NT2/D1 (cell line): ENCODE measurements at places on chromosomes 16 and 17.

DNA sequence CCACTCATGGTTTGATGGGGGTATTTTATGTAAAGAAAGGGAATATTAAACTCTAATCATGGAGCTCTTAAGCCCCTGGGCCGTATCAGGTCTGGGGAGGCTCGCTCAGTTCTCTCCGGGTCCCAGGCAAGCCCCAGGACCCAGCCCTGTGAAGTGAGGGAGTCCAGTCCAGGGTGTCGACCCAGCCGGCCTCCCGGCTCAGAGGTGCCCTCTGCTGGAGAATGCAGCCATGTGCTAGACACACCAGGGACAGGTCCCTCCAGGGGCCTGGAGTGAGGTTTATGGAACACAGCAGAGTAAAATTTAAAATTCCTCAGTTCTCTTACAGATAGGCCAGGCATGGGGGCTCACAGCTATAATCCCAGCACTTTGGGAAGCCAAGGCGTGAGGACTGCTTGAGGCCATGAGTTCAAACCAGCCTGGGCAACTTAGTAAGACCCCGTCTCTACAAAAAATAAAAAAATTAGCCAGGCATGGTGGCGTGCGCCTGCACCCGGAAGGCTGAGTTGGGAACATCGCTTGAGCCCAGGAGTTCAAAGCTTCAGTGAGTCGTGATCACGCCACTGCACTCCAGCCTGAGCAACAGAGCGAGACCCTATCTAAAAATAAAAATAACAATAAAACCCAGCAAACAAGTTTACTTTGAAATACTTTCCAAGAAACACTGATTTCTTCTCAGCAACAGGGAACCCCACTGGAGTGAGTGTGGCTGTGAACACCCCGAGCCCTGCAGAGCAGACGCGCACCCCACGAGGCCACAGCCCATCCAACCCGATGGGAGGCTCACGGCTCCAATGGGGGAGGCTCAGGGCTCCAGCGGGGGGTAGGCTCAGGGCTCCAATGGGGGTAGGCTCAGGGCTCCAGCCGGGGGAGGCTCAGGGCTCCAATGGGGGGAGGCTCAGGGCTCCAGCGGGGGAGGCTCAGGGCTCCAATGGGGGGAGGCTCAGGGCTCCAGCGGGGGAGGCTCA, 72.2 kb downstream of the ZNF778 start:
- DNase-seq = peak; percentile 56

DNA sequence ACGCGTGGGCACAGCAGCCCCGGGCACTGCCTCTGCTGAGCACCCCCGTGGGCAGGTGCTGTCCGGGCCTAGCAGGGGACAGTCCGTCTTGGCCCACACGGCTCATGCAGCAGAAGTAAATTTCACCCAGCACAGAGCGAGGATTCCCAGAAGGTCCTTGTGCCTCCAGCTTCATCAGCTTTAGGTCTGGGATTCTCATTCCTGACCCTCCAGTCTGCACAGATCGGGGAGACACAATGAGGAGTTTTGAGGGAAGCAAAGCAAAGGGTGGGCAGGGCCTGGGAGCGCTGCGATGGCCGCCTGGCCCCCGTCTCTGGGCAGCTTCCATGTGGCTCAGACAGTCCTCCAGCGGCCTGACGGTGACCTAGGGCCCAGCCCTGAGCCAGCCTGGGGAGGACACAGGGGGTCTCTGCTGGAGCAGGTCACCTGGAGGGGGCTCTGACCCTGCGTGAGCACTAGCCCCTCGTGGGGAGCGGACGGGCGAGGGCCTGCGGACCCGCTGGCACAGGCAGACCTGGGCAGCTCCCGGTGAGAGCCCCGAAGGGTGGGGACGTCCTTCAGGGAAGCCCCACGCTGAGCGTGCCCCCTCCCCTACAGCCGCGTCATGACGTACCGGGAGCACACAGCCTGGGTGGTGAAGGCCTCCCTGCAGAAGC, 30.7 kb upstream of the CHMP6 start:
- DNase-seq = no peak

DNA sequence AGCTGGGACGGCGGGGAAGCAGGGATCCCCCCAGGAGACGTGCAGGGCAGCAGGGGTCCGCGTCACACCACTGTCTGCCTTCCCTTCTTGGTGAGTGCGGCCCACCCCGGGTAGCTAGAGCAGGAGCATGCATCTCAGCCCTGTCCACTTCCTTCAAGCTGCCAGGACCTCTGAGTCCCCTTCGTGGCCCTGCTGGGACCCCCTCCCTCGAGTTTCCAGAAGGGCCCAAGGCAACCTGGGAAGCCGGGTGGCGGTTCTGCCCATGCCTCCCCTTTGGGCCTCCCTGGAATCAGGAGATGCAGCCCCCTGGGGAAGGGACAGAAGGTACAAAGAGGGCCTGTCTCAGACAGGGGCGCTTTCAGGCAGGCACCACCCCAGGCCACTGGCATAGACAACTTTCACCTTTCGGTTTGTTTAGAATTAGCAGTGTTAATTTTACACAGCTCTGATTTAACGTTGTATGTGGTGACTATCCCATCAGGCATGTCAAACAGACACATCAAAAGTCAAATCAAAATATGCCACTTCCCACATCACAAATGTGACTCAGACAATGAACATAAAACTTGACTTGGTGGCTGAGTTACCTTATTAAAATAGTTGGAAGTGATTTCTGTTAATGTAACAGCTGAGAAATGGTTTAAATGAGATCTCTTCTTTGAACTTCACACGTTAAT, 94.5 kb upstream of the METRNL start:
- no peak for DNase-seq

DNA sequence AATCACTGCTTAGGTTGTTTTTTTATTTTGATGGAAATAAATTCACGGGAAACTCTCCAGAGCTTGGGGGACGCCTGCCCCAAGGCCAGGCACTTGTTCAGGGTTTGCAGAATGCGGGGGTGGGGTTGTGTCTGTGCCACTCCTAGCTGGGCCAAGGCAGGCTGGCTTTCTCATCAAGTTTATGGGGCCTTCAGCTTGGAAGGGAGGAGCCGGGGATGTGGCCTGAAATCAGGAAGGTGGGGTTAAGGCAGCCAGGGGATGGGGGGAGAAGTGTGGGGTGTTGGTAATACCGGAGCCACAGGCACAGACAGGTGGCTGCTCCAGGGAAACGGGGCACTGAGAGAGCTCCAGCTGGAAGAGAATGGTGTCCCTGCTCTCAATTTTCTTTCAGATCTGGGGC, 1.7 kb upstream of the CHAD start:
- DNase-seq = no peak

- no peak for DNase-seq
Observed at GRCh38 chr16:78551487-78552085, 452.1 kb downstream of the WWOX start.

- DNase-seq = no peak
Observed at GRCh38 chr16:61900482-61900881, 135.8 kb downstream of the CDH8 start.

DNA sequence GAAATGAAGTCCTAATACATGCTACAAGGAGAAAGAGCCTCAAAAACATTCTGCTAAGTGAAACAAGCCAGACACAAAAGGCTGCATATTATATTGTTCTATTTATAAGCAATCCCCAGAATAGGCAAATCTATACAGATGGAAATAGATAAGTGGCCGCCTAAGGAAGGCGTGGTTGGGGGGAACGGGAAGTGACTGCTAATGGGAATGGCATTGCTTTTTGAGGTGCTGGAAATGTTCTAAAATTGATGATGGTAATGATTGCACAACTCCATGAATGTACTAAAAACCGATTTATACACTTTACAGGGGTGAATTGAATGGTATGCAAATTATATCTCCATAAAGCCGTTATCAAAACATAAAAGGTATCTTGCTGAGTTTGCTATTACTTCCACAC, 67.7 kb downstream of the GAS7 start:
- no peak for DNase-seq

DNA sequence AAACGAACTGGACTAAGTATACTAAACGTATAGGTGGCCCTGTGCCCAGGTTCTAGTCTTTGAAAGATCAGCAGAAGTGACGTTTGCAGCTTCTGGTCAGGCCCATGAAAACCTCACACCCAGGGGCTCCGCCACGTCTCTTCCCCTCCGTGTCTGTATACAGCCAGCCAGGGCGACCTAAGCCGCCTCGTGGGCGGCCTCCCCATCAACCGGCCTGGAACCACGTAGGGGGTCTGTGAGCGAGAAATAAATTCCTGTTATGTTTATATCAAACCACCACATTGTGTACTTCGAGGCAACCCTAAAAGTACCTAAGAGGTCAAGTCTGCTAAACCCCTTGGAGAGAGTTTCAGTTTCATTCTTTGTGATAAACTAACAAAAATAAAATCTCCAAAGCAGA, 6.8 kb downstream of the TK1 start:
- no peak for DNase-seq

GRCh38 chr17:77493238-77493820, 352.6 kb downstream of the SEC14L1 start:
- DNase-seq = no peak

DNA sequence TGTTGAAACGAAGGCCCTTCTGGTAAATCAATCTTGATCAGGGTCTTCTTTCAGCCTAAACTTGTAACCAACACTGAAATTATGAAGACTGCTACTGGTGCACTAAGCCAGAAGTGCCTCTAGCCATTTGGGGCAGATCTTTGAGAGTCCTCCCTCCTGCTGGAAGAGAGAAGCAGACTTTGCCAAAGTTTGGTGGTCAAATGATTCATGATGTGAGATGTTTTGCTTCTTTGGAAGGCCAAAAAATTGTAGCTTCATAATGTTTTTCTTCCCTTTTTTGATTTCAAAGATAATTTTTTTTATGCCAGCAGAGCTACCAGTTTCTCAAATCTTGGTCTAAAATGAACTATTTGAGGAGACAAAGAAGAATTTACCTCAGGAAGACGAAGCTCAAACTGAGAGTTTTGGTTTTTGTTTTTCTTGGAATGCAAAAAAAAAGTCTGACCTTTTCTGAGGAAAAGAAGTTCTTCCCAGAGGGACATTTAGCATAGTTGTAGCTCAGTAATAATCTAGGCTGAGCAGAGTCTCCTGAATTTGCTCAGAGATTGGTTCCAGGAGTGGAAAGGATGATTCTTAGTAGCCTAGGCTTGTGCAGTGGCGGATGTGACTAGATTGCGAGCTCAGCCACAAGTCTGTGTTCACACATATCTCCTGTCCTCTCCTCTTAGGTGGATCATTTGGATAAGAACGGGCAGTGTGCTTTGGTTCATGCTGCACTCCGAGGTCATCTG, 50.9 kb downstream of the CYB561 start:
- no peak for DNase-seq

- no peak for DNase-seq
Observed at GRCh38 chr17:82888583-82889495, 49.0 kb upstream of the ZNF750 start.

- DNase-seq = no peak
Observed at GRCh38 chr16:47467501-47467900, 6.4 kb downstream of the PHKB start.

- DNase-seq = no peak
Observed at GRCh38 chr17:41667280-41668041, 21.2 kb upstream of the EIF1 start.

DNA sequence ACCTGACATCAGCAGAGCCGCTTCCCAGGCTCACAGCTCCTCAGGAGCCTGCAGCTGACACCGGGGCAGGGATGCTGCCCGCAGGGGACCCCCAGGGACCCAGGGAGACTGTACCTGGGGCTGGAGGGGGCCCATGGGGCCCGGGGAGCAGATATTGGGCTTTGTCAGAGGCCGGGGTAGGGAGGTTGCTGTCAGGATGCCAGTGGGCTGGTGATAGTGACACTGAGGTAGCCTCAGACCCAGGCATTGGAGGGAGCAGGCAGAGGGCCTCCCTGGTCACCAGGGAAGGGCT, 15.1 kb downstream of the GSE1 start:
- no peak for DNase-seq

- DNase-seq = no peak
Observed at GRCh38 chr17:19460700-19461099, 49.7 kb downstream of the RNF112 start.

- DNase-seq = peak; percentile 66
Observed at GRCh38 chr16:11291091-11291703, 10.1 kb upstream of the PRM1 start.
